ENCODE measurements at places on chromosomes 6 and 20. TPM values are rescaled to one million over a fixed set of nuclear protein-coding genes. Genes with fewer than 3 reads are reported as not detected.

Gene SIRPG
- not detected for total RNA-seq

Gene ATP6V1G2
- 2.0 TPM for total RNA-seq

Gene JAG1
- 12.9 TPM for total RNA-seq

Gene GNAS-AS1
- 0.87 TPM for total RNA-seq

Gene CAP2
- 8.9 TPM for total RNA-seq

Gene PTCRA
- not detected for total RNA-seq

Gene UBD
- not detected for total RNA-seq

Gene EYS
- not detected for total RNA-seq

Gene NQO2
- 36.1 TPM for total RNA-seq

Gene ID4
- 15.8 TPM for total RNA-seq

Gene ADGRF4
- total RNA-seq = 0.33 TPM

Gene C20orf202
- total RNA-seq = 0.12 TPM

Gene PTPRK
- 79.1 TPM for total RNA-seq

Gene MAP3K7
- total RNA-seq = 41.5 TPM

Gene PXDC1
- total RNA-seq = 66.2 TPM

Gene TCFL5
- total RNA-seq = 21.6 TPM

Gene KCNS1
- 1.00 TPM for total RNA-seq

Gene PNPLA1
- not detected for total RNA-seq

Gene TCEA2
- 24.7 TPM for total RNA-seq

Gene EPB41L2
- total RNA-seq = 64.4 TPM

Gene MLIP
- not detected for total RNA-seq

Gene SLC22A16
- not detected for total RNA-seq

Gene TNFRSF6B
- total RNA-seq = 57.4 TPM

Gene BANF2
- total RNA-seq = not detected

Gene FOXC1
- total RNA-seq = 1.5 TPM

Gene GHRH
- total RNA-seq = not detected

Gene SLC17A2
- total RNA-seq = not detected

Gene TMEM244
- 0.66 TPM for total RNA-seq

Gene SNTA1
- 15.7 TPM for total RNA-seq

Gene CYP39A1
- total RNA-seq = 0.44 TPM

Gene WFDC10B
- total RNA-seq = not detected

Gene PHACTR1
- total RNA-seq = 1.4 TPM

Gene HLA-DQA1
- not detected for total RNA-seq

Gene RNF144B
- 0.62 TPM for total RNA-seq

Gene DDO
- total RNA-seq = 3.0 TPM

Gene RCAN2
- 1.5 TPM for total RNA-seq

Gene GRM1
- not detected for total RNA-seq

Gene ENPP5
- 0.55 TPM for total RNA-seq

Gene SLC44A4
- not detected for total RNA-seq

Gene PRSS35
- 3.2 TPM for total RNA-seq

Gene SULF2
- 2.0 TPM for total RNA-seq

Gene RAET1L
- not detected for total RNA-seq
